GM10248 (cell line): ENCODE measurements at places on chromosomes 5 and 9.

GRCh38 chr9:121459513-121459912 is 40.1 kb downstream of the GGTA1 start:
- DNase-seq = no peak

- peak; percentile 18 for DNase-seq
Measured at GRCh38 chr9:84670138-84671041, 861 bp downstream of the NTRK2 start.

DNA sequence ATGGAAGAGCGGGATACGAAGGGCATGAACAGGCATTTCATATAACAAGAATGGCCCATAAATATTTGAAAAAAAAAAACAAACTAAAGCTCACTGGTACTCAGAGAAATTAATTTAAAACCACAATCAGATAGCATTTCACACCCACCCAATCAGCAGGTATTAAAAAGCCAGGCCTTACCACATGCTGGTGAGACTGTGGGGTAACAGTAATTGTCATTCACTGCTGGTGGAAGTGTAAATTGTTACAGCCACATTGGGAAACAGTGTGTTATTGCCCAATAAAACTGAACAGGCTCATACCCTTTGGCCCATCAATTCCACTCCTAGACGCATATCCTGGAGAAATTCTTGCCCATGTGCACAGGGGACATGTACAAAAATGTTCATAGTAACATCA is 66.0 kb downstream of the PLAC8L1 start:
- no peak for DNase-seq

GRCh38 chr5:167950126-167950721 is 341.2 kb upstream of the WWC1 start:
- DNase-seq = no peak

DNA sequence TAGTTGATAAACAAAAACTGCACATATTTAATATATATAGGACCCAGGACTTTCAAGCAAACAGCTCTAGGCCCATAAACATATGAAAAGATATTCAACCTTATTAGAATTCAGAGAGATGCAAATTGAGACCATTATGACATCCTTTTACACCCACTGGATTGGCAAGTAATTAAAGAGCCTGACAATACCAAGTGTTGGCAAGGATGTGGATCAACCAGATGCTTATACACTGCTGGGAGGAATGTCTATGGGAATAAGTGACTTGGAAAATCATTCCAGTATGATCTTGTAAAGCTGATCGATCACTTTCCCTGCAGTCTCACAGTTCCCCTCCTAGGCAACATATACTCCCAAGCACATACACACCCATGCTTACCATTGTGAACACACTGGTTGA is 15.5 kb upstream of the TCOF1 start:
- DNase-seq = no peak
